ENCODE measurements at places on chromosomes 2 and 18.
A peak's percentile ranks its signal among the peaks of the same experiment; 100 is the strongest.

- H3K4me3 ChIP-seq = no peak overlapping the region
- no peak for DNase-seq
- no peaks in the 10 kb centered on the region for H3K4me1 ChIP-seq
- no peak overlapping the region for H3K27ac ChIP-seq
Measured at GRCh38 chr2:147614471-147614870, 230.4 kb upstream of the ACVR2A start.

GRCh38 chr2:16485251-16485650 lies 180.4 kb downstream of the CYRIA start:
- no peaks in the 10 kb centered on the region for H3K36me3 ChIP-seq
- H3K27ac ChIP-seq = no peak overlapping the region
- no peak overlapping the region for H3K4me3 ChIP-seq
- no peaks in the 10 kb centered on the region for H3K4me1 ChIP-seq
- H3K27me3 ChIP-seq = no peaks in the 10 kb centered on the region
- no peak for DNase-seq

DNA sequence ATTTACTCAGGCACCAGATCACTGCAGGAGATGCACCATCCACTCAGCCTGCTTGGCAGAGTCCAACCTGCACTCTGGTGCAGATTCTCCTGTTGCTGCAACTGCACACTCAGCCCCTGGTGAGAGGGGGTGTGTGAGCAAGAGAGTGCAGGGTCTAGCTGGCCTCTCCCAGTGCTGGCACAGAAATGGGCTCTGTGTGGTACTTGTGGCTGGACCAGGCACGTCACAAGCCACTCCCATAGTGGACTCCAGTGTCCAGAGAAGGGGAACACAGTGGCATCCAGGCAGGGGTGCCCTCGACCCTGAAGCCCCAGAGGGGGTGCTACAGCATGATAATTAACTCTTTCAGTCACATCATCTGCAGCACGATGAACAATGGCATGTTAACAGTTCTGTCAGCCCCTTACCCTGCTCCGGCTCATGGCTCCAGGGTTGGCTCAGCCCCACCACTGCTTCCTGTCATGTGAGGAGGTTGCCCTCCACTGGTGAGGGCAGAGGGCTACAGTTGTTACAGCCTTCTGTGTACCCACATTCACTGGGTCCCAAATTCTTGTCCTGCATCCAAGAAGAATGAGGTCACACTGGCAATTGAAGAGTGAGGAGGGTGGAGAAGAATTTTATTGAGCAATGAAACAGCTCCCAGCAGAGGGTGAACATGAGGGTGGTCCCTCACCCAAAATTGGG lies 135.7 kb downstream of the EVA1A start:
- H3K36me3 ChIP-seq = no peaks in the 10 kb centered on the region
- H3K4me3 ChIP-seq = no peak overlapping the region
- DNase-seq = no peak
- H3K27me3 ChIP-seq = no peaks in the 10 kb centered on the region

DNA sequence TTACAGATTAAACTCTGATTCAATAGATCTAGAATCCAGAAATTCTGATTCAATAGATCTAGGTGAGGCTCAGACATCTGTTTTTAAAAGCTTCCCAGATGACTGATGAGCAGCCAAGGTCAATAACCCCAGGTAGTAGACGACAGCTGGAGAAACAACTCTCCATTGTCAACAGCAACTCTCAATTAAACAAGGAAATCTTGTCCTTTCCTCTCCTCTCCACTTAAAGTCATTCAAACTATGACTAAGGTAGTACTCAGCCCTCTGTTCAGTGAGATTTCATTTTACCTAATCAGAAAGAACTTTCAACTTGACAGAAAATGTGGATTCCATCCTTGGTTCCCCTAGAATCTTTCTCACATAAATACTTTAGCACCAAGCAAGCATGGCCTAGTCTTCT lies 94.6 kb upstream of the SCG2 start:
- no peak overlapping the region for H3K27ac ChIP-seq
- no peak overlapping the region for H3K4me3 ChIP-seq
- H3K4me1 ChIP-seq = no peaks in the 10 kb centered on the region
- H3K36me3 ChIP-seq = no peaks in the 10 kb centered on the region
- no peaks in the 10 kb centered on the region for H3K27me3 ChIP-seq
- no peak for DNase-seq

DNA sequence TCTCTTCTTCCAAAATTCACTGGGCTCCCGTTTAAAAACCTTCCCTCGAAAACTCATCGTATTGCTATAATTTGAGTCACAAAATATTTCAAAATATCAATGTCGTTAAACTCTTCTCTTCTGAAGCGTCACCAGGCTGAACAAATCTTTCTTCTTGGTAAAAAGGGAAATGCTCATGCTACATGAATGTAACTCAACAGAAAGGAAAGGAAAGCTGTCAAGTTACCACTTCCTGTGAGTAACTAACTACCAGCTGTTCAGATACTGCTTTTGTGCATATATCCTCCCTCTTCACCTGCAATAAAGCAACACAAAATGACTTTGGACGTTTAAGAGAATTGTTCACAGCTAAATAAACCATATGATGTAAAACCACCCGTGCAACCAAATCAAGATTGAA lies 95.4 kb downstream of the DOCK10 start:
- H3K36me3 ChIP-seq = peaks cover 2% of the 10 kb centered on the region
- no peaks in the 10 kb centered on the region for H3K27me3 ChIP-seq
- H3K4me3 ChIP-seq = peak overlapping the region; percentile 64
- peaks cover 30% of the 10 kb centered on the region for H3K4me1 ChIP-seq
- peak overlapping the region; percentile 91 for H3K27ac ChIP-seq

- no peaks in the 10 kb centered on the region for H3K27me3 ChIP-seq
- no peaks in the 10 kb centered on the region for H3K36me3 ChIP-seq
- H3K4me1 ChIP-seq = peaks cover 69% of the 10 kb centered on the region
- peak overlapping the region; percentile 98 for H3K27ac ChIP-seq
- no peak for DNase-seq
- peak overlapping the region; percentile 30 for H3K4me3 ChIP-seq
Measured at GRCh38 chr2:136127356-136127755, 9.4 kb upstream of the CXCR4 start.

DNA sequence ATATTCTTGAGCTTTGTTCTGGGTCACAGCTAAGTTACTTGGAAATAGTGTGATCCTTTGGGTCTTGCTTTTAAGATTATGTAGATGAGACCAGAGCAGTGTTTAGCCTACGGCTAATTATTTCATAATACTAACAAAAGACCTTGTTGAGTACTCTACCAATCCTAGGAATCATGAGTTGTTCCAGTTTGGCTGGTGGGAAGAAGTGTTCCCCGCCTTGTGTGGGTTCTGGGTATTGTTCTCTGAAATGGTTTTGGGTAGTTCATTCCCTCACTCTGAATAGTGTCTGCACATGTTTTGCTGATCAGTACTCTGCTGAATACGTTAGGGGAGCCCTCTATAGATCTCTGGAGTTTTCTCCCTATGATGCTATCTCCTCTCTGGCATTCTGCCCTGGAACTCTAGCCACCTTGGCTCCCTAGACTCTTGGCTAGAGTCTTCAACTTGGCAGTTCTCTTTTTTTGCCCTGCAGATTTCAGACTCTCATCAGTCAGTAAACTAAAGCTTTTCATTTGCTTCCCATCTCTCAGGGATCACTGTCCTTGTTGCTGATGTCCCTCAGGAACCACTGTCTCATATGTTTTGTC lies 48.4 kb downstream of the NEMP2 start:
- H3K27me3 ChIP-seq = no peaks in the 10 kb centered on the region
- no peak for DNase-seq
- no peak overlapping the region for H3K27ac ChIP-seq
- H3K4me3 ChIP-seq = no peak overlapping the region

GRCh38 chr2:38863061-38863695 lies 12.6 kb downstream of the DHX57 start:
- no peak for DNase-seq
- H3K4me3 ChIP-seq = no peak overlapping the region
- peaks cover 4% of the 10 kb centered on the region for H3K36me3 ChIP-seq
- H3K4me1 ChIP-seq = no peaks in the 10 kb centered on the region
- no peaks in the 10 kb centered on the region for H3K27me3 ChIP-seq
- no peak overlapping the region for H3K27ac ChIP-seq

DNA sequence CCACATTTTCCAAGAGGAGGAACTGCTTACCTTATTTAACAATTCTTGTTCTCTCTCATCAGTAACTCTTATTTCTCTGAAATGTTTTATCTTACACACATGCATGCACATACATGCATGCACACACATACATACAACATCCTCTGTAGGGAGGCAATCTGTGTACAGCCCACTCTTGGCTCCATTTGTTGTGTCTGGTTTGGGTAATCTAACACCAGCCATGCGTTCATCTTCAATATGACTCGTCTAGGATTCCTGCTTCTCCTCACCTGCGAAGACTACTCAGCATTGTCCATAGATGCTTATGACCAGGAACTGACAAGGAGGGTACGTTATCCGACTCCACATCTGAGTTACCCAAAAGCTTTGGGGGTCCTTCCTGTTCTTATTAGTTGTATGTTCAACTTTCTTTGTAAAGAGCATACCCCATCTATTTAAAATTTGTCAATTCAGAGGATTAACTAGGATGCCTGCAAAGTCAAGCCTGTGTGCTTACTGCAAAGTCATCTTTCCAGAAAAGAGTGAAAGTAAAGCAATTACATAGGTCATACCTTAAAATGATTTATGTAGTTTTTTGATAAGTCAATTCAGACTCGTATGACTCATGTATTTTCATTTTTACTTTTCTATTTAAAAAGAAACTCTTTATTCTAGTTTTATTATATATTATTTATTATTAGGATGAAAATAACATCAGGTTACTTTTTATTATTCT lies 18.2 kb downstream of the LYPD6B start:
- no peak overlapping the region for H3K4me3 ChIP-seq
- no peak for DNase-seq
- H3K27me3 ChIP-seq = no peaks in the 10 kb centered on the region
- no peaks in the 10 kb centered on the region for H3K4me1 ChIP-seq
- H3K36me3 ChIP-seq = no peaks in the 10 kb centered on the region
- H3K27ac ChIP-seq = no peak overlapping the region

- peak overlapping the region; percentile 47 for H3K4me3 ChIP-seq
- H3K36me3 ChIP-seq = no peaks in the 10 kb centered on the region
- H3K27me3 ChIP-seq = peaks cover 12% of the 10 kb centered on the region
- no peak for DNase-seq
Measured at GRCh38 chr2:24010477-24011249, 778 bp downstream of the MFSD2B start.

GRCh38 chr2:67651565-67651964 lies 254.4 kb downstream of the ETAA1 start:
- H3K27me3 ChIP-seq = no peaks in the 10 kb centered on the region
- no peak overlapping the region for H3K27ac ChIP-seq
- no peak for DNase-seq
- no peaks in the 10 kb centered on the region for H3K36me3 ChIP-seq
- H3K4me3 ChIP-seq = no peak overlapping the region

- H3K36me3 ChIP-seq = no peaks in the 10 kb centered on the region
- peak; percentile 63 for DNase-seq
- peak overlapping the region; percentile 67 for H3K4me3 ChIP-seq
- H3K27me3 ChIP-seq = no peaks in the 10 kb centered on the region
- peaks cover 8% of the 10 kb centered on the region for H3K4me1 ChIP-seq
- H3K27ac ChIP-seq = peak overlapping the region; percentile 62
Measured at GRCh38 chr18:34976899-34977837, 64.0 kb upstream of the MAPRE2 start.
